ENCODE measurements at places on chromosomes 12 and 14.

DNA sequence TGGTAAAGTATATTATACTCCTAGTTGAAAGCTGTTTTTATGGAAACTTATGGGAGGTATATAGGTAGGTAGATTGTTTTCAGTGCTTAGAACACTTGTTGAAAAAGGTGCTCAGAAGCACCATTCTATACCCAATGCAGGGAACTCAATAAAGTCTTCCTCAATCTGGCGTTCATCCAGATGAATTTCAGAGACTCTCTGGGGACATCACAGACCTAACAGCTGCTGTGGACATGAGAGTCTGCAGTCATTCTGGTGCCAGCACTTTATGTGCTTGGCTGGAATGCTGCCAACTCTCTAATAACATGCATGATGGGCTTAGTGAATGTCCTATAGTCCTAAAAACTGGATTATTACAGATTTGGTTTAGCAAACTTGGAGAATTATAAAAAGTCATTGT, 115.9 kb downstream of the NTN4 start:
- DNase-seq: no peak

GRCh38 chr12:116157845-116158267, 119.6 kb downstream of the MED13L start:
- no peak for DNase-seq

GRCh38 chr12:62562846-62563245, 96.2 kb downstream of the MON2 start:
- DNase-seq: no peak

DNA sequence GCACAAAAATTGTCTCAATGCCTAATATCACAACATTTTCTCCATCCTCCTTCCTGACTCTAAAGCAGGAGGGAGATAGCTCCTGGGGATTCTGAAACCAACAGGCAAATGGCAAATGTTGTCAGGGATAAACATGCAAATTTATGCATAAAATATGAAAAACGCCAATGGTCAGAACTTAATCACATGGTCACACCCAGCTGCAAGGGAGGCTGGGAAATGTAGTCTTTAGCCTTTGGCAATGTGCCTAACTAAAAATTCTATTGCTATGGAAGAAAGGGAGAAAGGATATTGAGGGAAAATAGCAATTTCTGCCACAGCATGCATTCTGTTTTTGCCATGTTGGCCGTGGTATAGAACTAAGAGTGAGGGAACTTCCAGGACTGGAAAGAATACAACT, 11.7 kb upstream of the OASL start:
- no peak for DNase-seq

GRCh38 chr12:87670448-87670847, 358.8 kb downstream of the C12orf50 start:
- DNase-seq: no peak

DNA sequence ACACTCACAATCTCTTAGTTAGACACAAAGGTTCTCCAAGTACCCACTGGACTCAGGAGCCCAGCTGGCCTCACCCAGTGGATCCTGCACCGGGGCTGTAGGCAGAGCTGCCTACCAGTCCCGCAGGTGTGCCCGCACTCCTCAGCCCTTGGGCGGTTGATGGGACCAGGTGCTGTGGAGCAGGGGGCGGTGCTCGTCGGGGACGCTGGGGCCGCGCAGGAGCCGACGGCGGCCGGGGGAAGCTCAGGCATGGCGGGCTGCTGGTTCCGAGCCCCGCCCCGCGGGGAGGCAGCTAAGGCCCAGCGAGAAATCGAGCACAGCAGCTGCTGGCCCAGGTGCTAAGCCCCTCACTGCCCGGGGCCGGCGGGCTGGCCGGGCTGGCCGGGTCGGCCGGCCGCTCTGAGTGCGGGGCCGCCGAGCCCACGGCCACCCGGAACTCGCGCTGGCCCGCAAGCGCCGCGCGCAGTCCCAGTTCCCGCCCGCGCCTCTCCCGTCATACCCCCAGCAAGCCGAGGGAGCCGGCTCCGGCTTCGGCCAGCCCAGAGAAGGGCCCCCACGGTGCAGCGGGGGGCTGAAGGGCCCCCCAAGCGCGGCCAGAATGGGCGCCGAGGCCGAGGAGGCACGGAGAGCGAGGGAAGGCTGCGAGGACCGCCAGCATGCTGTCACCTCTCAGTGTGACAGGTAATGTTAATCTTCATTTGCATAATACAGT, 506.8 kb downstream of the LRFN5 start:
- no peak for DNase-seq

DNA sequence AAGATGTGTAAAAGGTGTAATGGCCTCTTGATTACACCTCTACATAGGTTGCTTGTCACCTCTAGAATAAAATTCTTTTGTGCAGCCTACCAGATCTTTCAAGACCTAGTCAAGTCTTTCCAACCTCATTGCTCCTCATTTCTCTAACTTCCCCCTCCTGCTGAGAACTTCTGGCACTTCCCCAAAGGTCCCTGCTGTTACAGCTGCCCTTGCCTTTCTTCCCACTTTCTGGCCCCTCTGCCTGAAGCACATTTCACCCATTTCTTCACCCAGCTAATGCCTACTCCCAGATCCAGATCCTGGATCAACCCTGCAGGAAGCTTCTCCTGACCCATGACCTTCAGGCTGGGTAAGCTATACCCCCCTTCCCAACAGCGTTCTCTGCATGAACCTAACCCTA, 1.5 kb downstream of the TSHR start:
- no peak for DNase-seq

GRCh38 chr12:4681732-4682131, 32.8 kb downstream of the NDUFA9 start:
- no peak for DNase-seq

DNA sequence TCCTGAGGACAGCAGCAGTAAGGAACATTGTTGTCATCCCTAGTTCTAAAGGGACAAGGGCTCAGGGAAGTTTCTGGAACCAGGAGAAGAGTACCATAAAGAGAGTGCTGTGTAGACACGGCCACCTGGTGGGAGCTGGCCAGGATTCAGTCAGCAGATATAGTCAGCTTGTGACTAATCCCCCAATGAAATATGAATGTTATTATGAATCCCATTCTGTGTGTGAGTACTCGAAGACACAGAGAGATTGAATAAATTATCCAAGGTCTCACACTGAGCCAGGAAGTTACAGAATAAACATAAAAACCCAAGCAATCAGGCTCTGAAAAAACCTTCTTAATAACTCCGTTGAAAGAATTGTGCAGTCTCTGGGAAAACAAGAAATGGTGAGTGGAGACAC, 1359.5 kb downstream of the AACS start:
- no peak for DNase-seq

- no peak for DNase-seq
Measured at GRCh38 chr14:21398901-21399300, 15.1 kb upstream of the SUPT16H start.

DNA sequence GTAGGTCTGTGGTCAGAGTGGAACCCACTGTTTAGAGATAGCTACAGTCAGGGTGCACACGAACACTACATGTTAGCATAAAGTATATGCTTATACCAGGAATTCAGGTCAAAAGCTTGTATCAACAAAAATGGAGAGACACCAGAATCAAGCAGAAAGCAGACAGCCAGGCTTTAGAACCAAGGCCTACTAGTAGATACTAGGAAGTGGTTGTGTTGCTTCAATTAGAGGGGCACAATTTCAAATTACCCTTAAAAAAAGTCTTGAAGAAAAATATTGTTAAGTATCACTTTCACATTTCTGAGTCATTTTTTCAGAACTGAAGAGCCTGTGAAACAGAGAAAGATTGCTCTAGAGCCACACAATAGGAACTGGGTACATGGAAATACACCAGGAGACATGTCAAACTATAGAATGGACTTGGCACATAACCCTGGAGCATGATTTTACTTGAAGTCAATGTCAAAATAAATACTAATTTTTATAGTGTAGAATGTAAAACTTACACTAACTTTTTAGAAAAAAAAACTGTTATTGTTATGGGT, 41.6 kb downstream of the LRRC9 start:
- peak; percentile 28 for DNase-seq

GRCh38 chr12:30796313-30796780, 41.6 kb upstream of the CAPRIN2 start:
- DNase-seq: no peak

GRCh38 chr12:54298904-54299303, 1.9 kb downstream of the NFE2 start:
- no peak for DNase-seq

DNA sequence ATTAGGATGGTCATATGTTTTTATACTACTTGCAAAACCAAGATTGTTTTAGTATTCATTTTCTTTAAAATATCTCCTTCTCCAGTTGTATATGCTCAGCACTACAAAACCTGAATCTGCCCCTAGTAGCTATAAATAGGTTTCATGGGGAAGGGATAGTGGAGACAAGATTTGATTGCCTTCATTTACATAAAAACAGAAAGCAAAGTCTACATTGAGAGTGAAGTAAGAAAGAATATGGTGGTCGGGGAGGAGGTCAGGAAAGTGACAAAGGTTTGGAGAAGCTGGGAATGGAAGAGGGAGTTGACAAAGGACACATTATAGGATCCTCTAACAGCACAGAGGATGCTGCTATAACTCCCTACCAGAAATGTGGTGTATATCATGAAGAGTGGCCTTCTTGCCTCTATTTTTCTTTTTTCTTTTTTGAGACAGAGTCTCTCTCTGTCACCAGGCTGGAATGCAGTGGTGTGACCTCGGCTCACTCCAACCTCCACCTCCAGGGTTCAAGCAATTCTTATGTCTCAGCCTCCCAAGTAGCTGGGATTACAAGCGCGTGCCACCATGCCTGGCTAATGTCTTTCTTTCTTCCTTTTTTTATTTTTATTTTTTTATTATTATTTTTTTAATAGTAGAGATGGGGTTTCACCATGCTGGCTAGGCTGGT, 6.6 kb upstream of the LRP6 start:
- no peak for DNase-seq

DNA sequence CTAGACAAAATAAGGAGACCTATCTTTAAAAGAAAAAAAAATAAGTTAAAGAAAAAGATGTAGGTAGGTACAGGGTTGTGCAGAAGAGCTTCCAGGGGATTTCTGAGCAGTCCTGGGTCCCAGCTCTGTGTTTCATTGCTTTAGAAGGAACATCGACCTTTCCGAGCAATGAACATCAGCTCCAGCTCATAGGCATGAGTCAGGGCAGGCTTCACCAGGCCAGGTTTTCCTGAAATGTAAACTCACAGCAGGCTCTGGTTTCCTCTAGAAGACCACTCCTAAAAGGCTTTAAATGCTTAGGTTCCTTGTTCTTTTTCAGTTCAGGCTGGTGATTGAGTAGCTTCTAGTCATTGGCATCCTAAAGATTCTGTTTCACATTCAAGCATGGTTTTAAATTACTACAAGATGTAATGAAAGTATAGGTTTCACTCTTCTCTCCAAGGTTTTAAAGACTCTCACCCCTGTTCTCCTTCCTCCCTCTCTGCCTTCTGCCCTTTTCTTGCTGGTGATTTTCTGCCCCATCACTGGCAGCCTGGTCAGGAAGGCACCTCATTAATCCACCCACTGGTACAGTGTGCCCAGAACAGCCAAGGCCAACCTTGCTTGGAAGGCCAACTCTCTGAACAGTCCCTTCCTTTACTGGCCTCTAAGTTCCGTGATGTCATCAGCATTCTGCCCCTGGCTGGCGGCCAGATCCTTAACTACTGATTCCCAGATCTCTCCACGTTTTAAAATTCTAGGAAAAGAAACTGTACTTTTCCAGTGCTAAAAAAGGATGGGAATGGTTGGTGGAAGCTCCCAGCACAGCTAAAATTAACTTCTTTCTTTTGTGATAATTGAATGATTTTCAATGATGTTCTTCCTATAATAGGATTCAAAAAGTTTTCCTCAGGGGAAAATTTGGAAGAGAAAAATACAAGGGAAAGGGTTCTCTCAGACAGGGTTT, 109.4 kb upstream of the HIF1A start:
- DNase-seq: no peak

DNA sequence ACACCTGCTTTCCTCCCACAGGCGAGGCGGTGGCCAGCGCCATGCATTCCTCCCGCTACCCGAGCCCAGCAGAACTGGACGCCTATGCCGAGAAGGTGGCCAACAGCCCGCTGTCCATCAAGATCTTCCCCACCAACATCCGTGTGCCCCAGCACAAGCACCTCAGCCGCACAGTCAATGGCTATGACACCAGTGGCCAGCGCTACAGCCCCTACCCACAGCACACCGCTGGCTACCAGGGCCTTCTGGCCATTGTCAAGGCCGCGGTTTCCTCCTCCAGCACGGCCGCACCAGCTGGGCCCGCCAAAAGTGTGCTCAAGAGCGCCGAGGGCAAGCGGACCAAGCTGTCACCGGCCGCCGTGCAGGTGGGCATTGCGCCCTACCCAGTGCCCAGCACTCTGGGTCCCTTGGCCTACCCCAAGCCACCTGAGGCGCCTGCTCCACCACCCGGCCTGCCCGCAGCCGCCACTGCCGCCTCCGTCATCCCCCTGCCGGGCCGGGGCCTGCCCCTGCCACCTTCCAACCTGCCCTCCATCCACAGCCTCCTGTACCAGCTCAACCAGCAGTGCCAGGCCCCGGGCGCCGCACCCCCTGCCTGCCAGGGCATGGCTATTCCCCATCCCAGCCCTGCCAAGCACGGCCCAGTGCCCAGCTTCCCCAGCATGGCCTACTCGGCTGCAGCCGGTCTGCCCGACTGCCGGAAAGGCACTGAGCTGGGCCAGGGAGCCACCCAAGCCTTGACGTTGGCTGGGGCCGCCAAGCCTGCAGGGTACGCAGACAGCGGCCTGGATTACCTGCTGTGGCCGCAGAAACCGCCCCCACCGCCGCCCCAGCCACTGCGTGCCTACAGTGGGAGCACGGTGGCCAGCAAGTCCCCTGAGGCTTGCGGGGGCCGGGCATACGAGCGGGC, 54.6 kb downstream of the FAM222A start:
- DNase-seq: no peak
